ENCODE measurements at places on chromosomes 13 and 19.

DNA sequence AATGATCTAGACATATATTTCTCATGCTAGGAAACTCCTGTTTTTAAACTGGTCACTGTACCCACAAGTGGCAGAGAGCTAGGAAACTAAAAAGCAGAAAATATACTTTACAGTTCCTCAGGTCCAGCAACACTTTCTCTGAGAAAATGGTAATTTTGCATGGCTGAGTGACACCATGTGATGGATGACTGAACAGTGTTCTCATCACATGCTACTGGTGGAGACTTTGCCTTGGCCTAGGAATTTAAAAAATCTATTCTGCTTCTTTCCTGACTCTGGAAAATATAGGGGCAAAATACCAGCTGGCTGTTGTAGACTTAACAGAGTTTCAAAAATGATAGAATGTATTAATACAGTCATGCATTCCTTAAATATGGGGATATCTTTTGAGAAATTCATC, 50.0 kb downstream of the LATS2 start:
- no peak for DNase-seq

GRCh38 chr19:16048583-16048982, 27.7 kb upstream of the TPM4 start:
- DNase-seq, result no peak

GRCh38 chr13:111184458-111185401, 69.6 kb downstream of the ARHGEF7 start:
- no peak for DNase-seq

- DNase-seq, result no peak
Observed at GRCh38 chr19:15417699-15418098, 1.1 kb downstream of the AKAP8L start.

DNA sequence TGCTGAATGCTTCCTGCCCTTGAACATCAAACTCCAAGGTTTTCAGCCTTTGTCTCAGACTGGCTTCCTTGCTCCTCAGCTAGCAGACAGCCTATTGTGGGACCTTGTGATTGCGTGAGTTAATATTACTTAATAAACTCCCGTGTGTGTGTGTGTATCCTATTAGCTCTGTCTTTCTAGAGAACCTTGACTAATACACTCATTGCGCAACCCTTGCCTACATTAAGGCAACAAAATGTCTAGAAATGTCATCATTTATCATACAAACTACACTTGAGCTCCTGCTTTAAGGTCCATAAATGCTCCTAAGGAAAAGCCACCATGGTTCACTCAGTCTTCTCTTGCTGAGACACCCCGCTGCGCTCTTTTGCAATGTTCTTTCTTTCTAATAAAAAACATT, 2861.0 kb downstream of the PCDH9 start:
- DNase-seq, result no peak

- no peak for DNase-seq
Observed at GRCh38 chr19:31332096-31332495, 17.1 kb downstream of the TSHZ3 start.

DNA sequence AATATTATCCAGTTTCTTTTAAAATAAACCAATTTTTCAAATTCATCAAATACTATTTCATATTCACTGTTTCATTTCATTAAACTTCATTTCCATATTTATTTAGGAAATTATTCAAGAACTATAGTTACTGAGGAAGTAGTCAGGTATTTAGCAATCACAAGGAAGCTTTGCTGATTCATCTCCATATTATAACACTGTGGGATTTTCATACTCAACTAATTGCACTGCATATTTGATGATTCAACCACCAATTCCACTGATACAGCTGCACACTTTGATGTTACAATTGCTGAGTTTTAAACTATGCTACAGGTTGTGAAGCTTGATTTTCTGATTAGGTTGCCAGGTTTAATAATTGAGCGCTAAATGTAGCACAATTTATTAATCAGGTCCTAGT, 556.8 kb upstream of the SLITRK1 start:
- no peak for DNase-seq

DNA sequence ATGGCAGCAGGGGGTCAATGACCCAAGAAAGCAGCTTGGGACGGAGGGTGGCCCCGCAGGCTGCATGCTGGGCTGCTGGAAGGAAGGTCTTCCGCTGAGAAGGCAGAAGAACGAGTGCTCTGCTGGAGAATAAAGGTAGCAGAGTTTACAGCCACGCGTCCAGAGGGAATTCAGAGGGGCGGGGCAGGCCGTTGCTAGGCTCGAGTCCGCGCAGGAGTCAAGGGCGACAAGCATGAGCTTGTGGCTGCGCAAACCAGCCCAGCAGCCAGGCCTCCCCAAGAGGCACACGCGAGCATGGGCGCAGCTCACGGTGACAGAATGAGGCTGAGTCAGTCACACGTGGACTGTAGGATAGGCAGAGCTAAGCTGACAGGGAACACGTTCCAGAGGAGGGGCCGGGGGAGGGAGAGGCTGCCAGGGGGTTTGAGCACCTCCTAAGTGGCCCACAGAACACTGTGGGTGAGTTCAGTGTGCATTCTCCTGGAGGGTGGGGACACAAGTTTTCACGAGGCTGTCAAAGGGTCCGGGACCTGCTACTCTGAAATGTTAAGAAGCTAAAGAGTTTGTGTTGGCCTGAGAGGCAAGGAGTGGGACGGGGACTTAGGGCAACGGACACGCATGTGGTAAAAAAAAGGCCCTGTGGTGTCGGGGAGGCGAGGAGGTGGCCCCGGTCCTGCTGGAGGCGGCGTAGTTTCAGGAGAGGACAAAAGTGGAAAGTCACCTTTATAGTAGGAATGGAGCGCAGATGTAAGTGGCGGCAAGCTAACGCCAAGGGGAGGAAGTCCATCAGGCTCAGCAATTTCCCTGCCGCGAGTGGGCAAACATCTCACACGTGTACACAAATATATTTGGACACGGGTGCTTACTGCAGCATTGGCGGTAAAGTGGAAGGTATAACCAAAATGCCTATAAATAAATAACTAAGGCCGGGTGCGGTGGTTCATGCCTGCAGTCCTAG, 17.7 kb downstream of the RFX2 start:
- DNase-seq, result peak; percentile 81

DNA sequence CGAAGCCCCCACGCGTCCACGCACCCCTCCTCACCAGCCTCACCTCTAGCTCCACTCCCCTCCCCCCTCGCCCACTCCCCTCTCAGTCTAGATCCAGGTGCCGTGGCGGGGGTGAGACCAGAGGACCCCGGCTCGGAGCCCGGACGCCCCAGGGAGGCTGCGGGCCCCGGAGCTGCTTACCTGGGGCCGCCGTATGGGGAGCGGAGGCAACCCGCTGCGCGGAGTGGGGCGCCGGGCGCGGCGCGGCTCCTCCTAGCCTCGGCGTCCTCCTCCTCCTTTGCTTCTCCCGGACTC, 353 bp downstream of the ENOX1 start:
- no peak for DNase-seq

DNA sequence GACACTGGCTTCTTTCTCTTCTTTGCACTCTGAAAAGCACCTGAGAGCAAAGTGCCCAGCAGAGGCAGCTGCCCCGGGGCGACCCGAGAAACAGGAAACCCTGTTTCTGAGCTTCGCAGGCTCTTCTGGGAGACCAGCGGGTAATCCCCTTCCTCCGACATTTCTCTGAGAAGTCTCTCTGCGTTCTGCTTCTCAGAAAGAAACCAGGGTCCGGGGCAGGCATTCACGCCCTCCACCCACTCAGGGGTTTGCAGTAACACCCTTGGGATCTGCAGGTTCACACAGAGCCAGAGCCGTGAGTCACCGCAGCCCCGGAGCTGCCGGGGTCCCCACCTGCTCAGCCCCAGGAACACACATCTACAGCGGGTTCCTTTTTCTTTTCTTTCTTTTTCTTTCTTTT, 86.0 kb downstream of the GADD45B start:
- no peak for DNase-seq

DNA sequence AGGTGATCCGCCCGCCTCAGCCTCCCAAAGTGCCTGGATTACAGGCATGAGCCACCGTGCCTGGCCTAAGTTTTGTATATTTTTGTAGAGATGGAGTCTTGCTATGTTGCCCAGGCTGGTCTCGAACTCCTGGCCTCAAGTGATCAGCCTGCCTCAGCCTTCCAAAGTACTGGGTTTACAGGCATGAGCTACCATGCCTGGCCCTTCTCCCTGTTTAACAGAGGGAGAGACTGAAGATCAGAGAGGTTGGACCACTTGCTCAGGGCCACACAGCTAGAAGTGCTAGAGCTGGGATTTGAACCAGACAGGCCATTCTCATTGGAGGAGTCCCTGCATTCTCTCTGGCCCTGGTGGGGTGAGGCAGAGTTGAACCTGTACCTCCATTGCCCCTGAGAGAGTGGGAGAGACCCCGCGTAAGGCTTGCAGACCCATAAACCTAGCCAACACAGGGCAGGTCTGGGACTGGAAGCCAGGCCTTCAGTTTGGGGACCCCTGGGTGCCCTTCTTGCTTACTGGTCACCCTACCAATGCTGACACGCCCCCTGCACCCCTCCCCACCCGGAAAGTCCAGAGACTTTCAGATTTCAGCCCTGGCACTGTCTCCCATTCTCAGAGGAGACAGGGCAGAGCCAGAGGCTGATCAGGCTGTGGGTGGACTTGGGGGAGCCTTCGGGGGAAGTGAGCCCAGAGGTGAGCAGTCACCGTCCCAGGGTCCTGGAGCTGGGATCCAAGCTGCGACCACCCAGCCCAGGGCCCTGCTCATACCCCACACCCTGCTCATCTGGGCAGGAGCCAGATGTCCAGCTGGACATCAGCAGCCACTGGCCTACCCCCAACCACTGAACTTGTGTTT, 13.3 kb downstream of the TTYH1 start:
- no peak for DNase-seq

GRCh38 chr19:18473003-18473705, 35.2 kb upstream of the ISYNA1 start:
- no peak for DNase-seq

DNA sequence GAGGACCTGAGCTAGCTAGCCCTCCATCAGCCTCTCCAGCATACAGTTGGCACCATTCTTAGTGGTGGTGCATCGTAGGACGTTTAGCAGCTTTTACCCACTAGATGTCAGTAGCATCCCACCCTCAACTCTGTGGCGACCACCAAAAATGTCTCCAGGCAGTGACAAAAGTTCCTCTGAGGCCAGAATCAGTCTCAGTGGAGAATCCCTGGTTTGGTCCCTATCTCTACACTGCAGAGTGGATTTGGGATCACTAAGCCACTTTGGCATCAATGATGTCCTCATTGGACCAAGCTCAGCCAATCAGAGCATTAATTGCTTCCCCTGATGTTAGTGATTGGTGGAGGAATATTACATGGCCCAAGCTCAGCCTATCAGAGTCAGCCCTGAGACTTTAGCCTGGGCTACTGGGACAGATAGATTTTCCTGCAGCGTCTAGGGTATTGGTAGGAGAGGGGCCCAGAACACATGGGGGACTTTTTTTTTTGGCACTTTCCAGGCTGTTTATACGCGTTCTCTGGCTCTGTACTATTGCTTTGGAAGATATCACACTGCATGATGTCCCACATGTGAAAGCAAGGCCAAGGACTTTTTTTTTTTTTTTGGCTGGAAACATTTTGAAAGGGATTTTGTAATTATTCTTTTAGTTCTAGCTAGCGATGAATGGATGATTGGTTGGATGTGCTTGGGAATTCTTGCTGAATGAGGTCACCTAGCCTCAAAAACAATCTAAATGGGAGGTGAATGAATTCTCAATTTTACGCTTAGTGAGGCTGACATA, 7.0 kb downstream of the TMEM221 start:
- DNase-seq, result no peak

GRCh38 chr13:30308548-30308947, 1.2 kb upstream of the KATNAL1 start:
- no peak for DNase-seq
